ENCODE measurements at places on chromosomes 2 and 18.

DNA sequence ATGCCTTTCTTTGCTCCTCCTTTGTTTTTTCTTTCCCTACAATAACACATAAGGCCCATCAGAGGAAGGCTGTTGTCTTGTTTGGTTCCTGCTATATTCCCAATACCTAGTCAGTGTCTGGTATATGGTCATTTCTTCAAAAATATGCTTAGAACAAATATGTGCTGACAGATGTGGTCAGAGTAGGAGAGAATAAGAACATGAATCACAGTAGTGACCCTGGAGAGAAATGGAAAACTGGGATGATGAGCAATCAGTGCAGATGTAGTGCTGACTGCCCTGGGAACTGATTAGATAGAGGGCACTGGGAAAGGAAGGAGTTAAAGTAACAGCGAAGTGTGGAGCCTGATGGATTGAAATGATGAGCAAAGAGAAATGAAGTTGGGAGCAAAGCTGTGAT is 189.4 kb upstream of the LHCGR start:
- DNase-seq: no peak

DNA sequence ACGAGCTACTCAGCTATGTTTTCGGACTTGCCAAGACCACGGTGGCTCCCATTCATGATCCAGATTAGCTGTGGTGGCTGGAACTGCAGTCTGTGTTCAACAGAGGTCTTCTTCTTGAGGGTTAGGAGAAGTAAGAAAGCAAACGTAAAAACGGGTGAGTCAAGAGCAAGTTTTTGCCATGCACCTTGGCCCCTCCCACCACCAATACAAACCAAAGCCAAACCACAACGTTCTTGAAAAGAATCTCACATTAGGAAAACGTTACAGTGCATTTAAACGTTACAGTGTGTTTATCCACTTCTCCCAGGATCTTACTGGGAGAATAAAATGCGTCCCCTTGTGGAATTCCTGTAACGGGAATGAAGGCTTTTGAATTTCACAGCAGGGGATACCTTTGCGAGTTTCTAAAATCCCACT is 725 bp downstream of the FBXO48 start:
- no peak for DNase-seq

GRCh38 chr18:69785466-69785865 is 162.2 kb downstream of the CD226 start:
- no peak for DNase-seq

GRCh38 chr2:45669032-45669486 is 17.6 kb downstream of the PRKCE start:
- no peak for DNase-seq

DNA sequence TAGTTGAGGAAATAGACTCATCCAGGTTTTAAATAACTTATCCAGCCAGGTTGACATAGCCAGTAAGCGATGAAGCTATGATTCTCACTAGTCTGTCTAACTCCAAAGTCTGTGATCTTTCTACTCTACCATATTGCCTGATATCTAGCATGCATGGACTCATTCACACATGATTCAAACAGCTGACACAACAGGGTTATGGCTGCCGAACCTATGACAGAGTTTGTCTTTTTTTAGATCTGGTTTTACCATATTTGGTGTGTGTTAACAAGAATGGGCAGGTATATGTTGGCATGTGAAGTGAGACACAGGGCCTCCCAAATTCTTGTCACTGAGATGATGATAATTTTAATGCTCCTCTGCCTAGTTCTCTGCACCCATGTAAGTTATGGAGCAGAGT is 210.6 kb downstream of the BABAM2 start:
- DNase-seq: no peak

- DNase-seq: no peak
Measured at GRCh38 chr2:120254178-120254577, 1.5 kb downstream of the RALB start.

- no peak for DNase-seq
Measured at GRCh38 chr2:111945444-111946293, 47.3 kb downstream of the MERTK start.

DNA sequence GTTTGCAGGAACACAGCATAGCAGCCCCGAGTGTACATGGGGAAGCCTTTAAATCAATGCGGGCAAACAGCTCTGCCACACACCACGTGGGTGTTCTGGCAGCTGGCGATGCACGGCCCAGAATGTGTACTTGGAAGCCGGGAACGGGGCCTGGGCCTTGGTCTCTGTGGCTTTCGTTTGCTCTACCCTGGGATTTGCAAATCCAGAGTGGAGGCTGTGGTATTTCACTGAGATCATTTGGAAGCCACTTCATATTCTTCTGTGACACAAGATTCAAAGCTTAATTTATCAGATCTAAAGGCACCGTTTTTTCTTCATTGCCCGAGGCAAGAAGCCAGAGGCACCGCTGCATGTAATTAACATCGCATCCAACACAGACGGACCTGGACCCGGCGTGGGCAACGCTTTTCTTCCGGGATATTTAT is 246.3 kb upstream of the MYT1L start:
- peak; percentile 42 for DNase-seq

GRCh38 chr18:4597301-4597700 is 142.2 kb upstream of the DLGAP1 start:
- DNase-seq: no peak

- no peak for DNase-seq
Measured at GRCh38 chr2:127085317-127085681, 21.7 kb downstream of the BIN1 start.

- no peak for DNase-seq
Measured at GRCh38 chr2:189210250-189211087, 30.9 kb upstream of the COL5A2 start.

GRCh38 chr2:219002395-219003266 is 9.4 kb upstream of the CRYBA2 start:
- peak; percentile 94 for DNase-seq
